Esophagus mucosa (tissue), 1 donor: ENCODE measurements at places on chromosomes 2 and 18.

DNA sequence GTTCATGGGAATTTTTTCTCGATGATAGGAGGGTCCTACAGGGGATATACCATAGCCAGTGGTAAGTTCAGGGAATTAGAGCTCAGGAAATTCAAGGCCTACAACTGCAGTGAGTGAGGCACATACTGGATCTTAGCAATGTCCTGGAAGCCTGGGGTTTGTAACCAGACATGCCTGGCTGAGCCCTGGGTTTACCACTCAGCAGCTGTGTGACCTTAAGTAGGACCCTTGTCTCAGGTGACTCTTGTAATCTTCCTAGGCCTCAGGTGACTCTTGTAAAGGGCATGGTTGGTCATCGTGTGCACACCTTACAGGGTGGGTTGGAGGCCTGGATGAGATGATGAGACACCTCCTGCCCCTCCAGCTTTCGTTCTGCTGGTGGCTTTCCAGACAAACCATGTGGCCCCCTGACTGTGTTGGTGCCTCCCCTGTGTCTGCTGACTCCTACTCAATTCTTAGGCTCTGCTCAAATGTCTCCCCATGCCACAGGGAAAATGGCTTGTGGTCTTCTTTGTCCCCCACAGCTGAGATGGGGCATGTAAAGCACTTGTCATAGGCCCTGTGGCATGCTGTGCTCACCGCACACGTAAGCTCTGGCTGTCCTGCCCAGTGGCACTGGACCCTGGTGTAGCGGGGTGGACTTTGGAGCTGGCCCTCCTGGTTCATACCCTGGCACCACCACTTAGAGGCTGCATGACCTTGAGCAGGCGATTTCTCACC is 94.1 kb downstream of the FHOD3 start:
- no peak for ATAC-seq

DNA sequence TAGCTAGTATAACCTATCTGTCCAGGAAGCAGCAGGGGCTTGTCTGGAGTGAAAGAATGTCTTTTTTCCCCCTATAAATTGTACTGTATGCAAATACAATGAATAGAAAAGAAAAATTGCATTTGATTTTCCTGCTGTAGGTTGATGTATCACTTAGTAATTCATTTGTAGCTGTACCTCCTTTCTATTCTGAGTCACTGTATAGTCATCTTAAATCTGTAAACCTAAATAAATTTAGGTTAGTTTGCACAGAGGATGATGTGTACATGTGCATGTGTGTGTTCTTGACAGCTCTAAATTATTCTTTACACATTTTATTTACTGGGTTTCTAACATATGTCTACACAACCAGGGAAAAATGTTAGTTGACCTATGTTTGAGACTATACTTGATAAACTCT is 478.7 kb upstream of the CNTNAP5 start:
- ATAC-seq = no peak

GRCh38 chr2:225948903-225949302 is 549.4 kb downstream of the NYAP2 start:
- ATAC-seq = no peak

- peak; percentile 96 for ATAC-seq
These were observed 15.6 kb downstream of the BAZ2B start for GRCh38 chr2:159600752-159601151.

DNA sequence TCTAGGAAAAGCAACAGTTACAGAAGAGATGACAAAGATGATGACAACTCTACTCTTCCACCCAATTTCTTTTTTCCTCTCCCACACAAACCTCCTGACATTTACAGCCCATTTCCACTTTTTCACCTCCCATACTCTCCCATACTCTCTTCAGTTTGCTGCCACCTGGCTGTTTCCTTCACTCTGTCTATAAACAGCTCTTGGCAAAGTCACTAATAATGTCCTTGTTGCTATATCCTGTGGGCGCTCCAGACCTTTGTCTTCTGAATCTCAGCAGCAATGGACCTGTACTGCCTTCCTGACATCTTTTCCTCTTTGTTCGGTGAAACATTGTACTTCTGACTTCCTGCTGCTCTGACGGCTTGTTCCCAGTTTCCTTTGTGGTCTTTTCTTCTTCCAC is 60.7 kb upstream of the CAVIN2 start:
- no peak for ATAC-seq

DNA sequence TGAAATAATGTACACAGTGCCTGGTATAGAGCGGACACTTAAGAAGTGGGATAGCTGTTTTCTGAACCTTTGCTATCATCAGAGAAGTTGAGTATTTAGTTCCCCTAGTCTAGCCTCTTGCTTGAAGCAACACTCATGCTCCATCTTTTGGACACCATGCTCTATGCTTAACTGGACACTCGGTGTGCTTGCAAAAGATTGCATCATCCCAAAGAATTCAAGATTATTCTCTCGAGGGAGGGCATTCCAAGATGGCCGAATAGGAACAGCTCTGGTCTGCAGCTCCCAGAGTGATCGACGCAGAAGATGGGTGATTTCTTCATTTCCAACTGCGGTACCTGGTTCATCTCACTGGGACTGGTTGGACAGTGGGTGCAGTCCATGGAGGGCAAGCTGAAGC is 143.9 kb upstream of the FSHR start:
- ATAC-seq = no peak

DNA sequence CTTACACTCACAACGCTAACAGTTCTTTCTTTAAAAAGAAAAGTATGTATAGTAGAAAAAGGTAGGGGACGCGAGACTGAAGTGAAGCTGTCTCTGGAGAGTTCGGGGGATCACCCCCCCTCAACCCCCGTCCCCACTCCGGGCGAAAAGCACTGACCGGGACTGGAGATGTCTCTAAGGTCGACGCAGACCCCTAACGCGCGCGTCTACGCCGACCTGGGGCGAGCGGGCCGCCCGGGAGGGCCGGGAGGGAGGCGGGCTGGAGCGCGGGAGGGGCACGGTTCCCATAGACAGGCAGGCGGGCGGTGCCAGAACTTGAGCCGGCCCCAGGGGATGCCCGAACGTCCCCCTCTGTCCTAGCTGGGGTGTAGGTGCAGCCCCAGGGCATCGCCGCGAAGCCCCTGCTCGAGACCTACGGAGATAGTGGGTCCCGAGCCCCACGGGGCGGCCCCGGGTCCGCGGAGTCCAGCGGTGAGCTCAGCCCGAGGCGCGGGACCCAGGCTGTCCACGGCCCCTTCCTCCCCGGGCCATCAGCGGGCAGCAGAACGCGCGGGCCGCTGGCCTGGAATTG is 82.2 kb downstream of the CHRNA1 start:
- peak; percentile 56 for ATAC-seq

DNA sequence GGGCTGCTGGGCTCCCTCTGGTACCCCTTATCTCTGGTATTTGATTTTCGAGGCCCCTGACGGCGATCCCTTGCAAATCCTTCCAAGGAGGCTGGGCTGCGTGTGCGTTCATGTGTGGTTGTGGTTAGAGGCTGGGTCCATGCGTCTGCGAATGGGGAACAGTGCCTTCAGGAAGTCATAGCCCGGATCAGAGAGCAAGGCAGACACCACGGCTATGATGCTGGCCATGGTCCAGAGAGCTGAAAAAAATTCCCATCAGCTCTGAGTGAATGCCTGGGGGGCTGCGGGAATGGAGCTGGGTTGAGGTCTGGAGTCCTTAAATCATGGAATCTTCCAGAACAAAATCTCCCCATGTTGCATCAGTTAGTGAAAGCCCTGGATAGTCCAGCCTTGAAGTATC is 145.5 kb downstream of the ACKR3 start:
- ATAC-seq = no peak

GRCh38 chr18:31876707-31877106 is 66.2 kb downstream of the TRAPPC8 start:
- ATAC-seq = no peak

- no peak for ATAC-seq
These were observed 153.3 kb upstream of the NDUFV2 start for GRCh38 chr18:8949206-8949605.

GRCh38 chr2:144377914-144378313 is 142.0 kb downstream of the ZEB2 start:
- no peak for ATAC-seq

DNA sequence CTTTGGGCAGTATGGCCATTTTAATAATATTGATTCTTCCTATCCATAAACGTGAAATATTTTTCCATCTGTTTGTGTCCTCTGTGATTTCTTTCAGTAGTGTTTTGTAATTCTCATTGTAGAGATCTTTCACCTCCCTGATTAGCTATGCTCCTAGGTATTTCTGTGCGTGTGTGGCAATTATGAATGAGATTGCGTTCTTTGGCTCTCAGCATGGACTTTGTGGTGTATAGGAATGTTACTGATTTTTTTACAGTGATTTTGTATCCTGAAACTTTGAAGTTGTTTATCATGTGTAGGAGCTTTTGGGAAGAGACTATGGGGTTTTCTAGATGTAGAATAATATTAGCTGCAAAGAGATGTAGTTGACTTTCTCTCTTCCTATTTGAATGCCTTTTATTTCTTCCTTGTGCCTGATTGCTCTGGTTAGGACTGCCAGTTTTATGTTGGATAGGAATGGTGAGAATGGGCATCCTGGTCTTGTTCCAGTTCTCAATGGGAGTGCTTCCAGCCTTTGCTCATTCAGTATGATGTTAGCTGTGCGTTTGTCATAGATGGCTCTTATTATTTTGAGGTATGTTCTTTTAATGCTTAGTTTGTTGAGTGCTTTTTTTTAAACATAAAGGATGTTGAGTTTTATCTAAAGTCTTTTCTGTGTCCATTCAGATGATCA is 27.0 kb upstream of the THUMPD2 start:
- no peak for ATAC-seq

DNA sequence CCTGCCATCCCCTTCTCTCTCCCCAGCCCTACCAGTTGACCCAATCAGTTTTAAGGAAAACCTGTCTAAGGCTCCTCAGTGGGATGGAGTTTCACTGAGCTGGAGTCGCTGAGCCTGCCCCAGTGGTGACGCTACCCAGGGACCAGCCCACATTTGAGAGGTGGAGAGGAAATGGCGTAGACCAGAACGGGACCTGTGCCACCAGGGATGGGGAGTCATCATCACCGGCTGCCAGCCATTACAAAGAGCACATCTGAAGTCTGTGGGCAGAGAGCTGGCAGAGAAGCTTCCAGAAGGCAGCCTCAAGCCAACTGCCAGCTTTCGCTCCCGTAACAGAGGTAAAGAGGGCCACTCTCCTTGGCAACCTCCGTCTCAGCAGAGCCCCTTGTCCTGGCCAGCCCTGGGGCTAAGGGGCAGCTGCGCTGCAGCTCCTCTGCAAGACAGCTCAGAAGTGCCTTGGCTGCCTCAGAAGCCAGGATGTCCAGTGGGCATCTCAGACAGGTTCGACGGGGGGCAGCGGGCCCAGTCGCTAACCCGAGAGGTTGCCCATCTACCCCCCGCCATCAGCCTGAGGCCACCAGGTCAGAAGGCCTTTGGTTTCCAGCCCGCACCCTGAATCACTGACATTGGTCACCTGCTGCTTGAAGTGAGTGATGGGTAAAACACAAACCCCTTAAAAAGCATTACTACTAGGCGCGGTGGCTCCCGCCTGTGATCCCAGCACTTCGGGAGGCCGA is 15.4 kb downstream of the SDC1 start:
- peak; percentile 49 for ATAC-seq

DNA sequence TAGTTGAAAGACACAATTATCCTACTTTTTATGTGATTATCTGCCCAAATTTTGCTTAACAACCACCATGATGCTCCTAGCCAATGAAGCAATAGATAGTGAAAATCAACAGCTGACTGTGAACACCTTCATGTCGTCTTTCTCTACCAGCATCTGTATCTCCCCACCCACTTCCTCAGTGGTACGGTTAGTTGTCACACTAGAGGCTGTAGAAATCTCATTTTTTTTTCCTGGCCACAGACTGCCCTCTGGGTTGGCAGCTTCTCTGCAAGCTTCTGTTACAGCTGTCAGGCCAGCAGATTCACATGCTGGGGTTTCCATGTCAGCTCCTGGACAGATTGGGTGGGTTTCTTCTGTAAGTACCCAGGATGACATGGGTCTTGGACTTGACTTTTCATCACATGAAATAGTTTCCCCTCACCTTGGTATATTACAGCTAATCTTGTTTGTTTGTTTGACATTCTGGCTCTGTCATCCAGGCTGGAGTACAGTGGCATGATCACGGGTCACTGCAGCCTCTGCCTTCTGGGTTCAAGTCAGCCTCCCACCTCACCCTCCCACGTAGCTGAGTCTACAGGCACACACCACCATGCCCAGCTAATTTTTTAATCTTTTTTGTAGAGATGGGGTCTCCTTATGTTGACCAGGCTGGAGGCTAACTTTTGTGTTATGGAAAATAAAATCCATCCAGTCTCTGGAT is 24.3 kb downstream of the STAT4 start:
- no peak for ATAC-seq

GRCh38 chr2:230996661-230997060 is 740 bp downstream of the SPATA3 start:
- no peak for ATAC-seq

DNA sequence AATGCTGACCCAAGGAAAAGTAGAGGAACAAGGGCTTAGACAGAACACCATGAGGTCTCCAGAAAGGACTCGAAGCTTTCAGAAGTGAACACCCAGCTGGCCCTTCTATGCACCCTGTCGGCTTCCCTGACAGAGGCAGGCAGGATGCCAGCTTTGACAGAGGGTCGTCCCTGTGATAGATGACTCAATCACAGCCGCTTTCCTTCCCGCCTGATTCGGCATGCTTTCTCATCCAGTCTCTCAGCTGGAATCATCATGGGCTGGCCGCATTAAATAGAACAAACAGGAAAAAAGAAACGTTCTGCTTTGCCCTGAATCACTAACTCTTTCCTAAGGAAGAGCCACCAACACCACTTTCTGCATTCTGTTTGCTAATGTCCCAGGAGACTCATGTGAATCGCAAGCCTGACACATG is 140.3 kb upstream of the RAB12 start:
- no peak for ATAC-seq

GRCh38 chr2:223283329-223283728 is 231.3 kb downstream of the KCNE4 start:
- no peak for ATAC-seq

GRCh38 chr2:33583194-33583938 is 15.7 kb downstream of the FAM98A start:
- no peak for ATAC-seq

DNA sequence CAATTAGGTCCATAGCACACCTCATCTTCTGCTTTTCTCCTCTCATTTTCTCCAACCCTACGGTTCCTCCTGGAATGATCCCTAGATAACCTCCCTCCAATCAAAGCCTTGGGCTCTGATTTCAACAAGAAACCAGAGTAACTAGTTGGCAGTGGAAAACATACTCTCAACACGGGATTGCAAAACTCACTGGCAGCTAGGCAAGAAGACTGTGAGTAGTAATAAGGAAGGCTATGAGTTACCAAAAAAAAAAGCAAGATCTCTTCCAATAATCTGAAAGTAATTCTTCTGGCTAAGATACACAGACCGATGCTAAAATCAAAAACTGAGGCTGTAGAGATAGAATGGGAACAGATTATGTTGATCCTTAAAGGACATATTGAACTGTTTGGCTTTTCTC is 28.4 kb upstream of the CCDC102B start:
- ATAC-seq = no peak
